ENCODE measurements at places on chromosomes 6 and 20.

- DNase-seq = no peak
Observed at GRCh38 chr6:131787766-131788712, 19.8 kb upstream of the ENPP1 start.

GRCh38 chr20:1122388-1123315 lies 4.2 kb downstream of the PSMF1 start:
- peak; percentile 84 for DNase-seq

DNA sequence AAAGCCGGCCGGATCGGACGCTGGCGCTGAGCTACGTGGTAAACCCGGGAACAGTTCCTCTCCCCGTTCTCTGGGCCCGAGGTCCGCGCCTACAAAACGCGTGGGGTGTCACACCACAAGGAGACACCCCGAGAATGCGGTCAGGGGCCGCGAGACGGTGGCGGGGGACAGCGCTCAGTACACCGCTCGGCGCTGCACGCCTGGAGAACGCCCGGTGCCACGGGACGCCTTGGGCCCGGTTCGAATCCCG lies 670 bp downstream of the NCOA5 start:
- no peak for DNase-seq

DNA sequence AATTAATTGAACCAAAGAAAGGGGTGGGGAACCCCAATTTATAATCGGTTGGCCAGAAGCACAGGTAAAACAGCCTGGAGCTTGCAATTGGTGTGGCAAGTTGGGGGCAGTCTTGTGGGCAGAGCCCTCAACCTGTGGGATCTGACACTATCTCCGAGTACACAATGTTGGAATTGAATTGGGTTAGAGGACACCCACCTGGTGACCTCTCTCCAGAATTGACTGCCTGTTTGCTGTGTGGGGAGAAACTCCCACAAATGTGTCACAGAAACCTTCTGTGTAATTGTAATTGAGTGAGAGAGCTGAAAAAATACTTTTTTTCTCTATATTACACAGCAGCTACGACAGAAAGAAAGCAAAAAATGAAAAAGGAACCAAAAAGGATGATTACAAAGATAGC lies 53.0 kb upstream of the FAM83C start:
- DNase-seq = no peak

GRCh38 chr6:3819161-3820110 lies 29.7 kb upstream of the FAM50B start:
- DNase-seq = no peak

GRCh38 chr6:42530751-42531150 lies 33.1 kb upstream of the UBR2 start:
- DNase-seq = no peak

GRCh38 chr6:110560239-110561007 lies 84.0 kb upstream of the SLC22A16 start:
- peak; percentile 19 for DNase-seq

DNA sequence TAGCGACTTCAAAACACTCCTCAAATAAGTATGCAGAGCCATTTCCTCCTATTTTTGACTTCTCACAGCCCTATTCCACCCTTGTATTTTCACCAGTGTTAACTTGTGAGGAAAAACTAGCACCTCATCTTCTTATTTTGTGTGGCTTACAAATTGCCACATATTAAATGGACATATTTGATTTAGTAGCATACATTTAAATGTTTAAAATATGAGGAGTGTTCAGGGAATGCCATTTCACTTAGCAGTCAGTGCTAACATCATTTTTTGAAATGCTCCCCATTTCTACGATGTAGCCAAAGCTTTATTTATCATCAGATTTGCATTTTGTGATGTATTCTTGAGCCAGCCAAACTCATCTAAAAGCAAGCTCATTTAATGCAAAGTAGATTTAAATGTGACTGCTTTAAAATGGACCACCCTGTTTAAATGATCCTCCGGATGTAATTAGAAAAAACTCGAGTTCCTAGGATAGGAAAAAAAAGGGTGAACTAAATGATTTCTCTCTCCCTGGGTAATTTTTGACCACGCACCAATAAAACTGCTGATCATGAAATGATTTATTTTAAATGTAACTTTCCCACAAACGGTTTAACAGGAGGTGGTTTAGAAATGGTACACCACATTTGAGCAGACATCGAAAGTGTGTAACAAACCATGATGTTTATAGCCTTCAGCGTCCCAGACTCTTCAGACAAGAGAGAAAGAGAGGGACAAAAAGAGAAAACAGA lies 172.6 kb downstream of the CD83 start:
- DNase-seq = no peak

- DNase-seq = no peak
Observed at GRCh38 chr20:48703511-48704219, 124.1 kb downstream of the PREX1 start.

DNA sequence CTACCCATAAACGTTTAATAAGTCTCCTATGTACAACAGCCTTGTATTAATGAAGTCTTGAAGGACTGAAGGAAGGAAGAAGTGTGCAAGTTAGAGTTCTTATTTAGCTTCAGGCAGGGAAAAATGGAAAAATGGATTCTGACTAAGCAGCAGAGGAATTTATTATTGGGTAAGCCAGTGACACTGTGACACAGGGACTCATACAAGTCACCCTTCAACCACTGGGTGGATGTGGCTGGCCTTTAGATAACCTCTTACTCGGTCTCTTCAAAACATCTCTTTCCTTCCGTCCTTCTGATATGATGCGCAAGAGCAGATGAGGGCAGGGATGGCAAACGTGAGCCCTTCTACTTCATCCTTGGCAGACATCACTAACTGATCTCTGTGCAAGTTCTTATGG lies 145.6 kb downstream of the DHX35 start:
- DNase-seq = no peak

GRCh38 chr6:36492621-36493020 lies 49.8 kb downstream of the KCTD20 start:
- DNase-seq = no peak

- DNase-seq = no peak
Observed at GRCh38 chr6:47169785-47170616, 127.9 kb upstream of the ADGRF1 start.

- DNase-seq = no peak
Observed at GRCh38 chr6:31473244-31473643, 24.7 kb upstream of the MICB start.

DNA sequence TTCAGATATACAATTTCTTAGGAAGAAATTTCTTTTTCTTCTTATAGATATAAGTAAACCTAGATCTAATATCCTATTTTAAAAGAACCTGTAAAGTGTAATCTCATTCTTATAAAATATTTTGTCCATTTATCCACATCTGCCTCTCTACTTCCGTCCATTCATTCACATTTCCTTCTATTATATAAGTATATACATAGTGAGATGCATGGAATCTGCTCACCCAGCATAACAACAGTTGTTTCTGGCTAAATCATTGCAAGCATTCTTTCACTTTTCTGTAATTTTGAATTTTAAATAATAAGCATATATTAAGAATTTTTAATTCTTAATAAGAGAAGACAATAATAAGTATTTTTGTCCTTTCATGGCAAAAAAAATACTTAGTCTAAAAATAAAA lies 45.4 kb downstream of the CEP162 start:
- DNase-seq = no peak

- no peak for DNase-seq
Observed at GRCh38 chr20:46324960-46325703, 16.8 kb upstream of the CDH22 start.

DNA sequence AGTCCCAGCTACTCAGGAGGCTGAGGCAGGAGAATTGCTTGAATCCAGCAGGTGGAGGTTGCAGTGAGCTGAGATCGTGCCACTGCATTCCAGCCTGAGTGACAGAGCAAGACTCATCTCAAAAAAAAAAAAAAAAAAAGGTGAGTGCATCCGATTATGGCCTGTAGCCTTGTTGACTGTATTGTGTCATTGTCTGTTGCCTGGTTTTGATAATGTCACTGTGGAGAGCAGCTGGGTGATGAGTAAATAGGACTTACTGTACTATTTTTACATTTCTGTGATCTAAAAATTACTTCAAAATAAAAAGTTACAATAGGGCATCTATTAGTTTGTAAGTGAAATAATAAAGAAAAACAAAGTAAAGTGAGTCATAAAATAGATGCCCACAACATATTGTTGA lies 134.1 kb upstream of the SALL4 start:
- no peak for DNase-seq

GRCh38 chr20:742156-742555 lies 26.1 kb downstream of the SLC52A3 start:
- no peak for DNase-seq

DNA sequence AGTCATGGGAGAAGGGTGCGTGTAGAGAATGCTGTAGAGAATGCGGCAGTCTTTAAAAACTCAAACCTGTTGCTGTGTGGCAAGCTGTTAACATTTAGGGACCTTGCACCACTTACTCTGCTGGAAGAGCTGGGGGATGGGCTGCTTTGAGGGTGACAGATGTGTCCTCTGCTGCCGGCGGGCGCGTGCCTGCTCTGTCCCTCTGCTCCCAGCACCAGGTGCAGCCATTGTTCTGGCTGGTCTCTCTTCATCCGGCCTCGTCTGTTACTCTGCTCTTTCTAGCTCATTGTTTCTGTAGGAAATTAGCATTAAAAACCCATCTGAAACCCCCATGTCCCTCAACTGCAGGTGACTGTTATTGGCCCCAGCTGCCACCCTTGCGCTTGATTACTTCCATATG lies 78.5 kb downstream of the CBFA2T2 start:
- DNase-seq = peak; percentile 92

DNA sequence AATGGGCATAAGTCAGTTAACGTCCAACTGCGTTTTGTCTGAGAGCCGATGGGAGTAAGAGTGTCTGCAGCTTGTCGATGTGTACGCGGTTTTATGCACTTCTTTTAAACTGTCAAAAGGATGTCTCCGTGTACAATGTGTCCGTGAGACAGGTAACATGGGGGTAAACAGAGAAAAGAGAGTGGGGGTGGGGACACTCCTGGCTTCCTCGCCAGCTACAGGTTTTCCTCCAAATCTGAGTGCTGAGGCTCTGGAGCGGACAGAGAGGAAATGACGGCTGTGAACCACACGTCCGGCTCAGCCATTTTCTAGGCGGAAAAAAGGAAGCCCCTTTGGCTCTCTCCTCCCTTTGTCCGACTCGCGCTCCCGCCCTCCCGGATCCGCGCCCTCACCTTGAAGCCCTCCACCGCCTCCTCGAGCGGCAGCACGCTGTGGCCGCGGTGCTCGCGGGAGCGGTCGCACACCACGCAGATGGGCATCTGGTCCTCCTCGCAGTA lies 916 bp downstream of the TRIM27 start:
- peak; percentile 45 for DNase-seq

GRCh38 chr6:159107451-159108260 lies 61.5 kb upstream of the FNDC1 start:
- no peak for DNase-seq

DNA sequence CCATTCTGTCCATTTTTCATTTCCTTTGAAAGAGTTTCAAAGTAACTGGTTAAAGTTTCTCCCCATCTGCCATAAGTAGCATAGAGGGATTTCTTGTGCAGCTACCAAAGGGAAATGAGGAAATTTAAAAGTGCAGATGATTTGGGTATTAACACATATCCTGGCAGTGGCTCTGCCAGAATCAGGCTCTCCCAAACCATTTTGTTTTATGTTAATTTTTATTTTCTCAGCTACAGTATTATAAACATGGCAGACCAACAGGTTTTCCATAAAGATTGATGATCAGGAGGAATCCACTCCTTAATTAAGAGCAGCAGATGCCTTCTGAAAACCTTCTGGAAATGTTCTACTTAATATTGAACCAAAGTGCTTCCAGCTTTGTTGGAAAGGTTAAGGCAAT lies 13.9 kb downstream of the PLCB4 start:
- DNase-seq = no peak

GRCh38 chr6:16130437-16130891 lies 1.6 kb downstream of the MYLIP start:
- no peak for DNase-seq

DNA sequence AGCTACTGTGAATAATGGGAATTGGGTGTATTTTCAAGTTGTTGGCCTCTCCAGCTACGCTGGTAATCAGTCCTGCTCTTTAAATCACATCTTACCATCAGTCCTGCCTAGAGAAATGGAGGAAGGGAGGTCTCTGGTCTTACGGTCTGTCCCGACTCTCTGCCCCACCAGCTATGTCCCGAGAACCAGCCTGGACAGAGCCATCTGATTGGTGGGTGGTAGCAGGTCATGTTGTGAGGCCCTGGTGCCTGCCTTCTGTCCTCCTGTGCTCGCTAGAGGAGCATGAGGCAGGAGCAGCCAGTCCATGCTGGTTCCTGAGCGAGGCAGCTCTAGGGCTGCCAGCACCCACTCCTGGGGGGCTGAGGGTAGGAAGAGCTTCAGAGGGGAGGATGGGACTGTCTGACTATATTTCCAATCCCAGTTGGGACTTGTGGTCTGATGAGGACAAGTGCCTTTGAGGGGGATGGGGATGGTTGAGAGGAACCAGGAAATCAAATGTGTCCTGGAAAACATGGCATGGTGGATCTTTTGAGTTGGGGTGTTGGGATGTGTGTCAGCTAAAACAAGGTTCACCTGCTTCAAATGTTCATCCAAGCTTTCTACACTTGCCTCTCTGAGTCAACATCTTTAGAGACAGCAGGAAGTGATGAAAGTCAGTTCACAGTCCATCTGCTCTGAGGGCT lies 33.0 kb downstream of the SYNJ2 start:
- DNase-seq = no peak

DNA sequence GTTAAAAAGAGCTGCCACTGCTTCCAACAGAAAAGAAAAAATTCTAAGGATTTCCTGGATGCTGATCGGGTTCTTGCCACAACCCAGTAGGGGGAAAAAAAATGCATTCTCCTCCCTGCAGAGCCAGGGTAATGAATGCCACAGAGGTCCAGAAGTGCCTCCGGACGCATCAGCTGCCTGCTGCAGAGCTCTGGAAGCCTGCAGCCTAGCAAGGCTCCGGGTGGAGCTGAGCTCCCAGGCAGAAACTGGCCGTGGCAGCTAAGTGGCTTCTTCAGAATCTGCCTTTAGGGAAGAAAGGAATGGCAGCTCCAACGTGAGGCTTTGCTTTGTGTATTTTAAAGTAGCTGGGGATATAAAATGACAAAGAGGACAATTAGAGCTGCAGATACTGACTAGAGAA lies 155.0 kb downstream of the CFAP61 start:
- DNase-seq = no peak

DNA sequence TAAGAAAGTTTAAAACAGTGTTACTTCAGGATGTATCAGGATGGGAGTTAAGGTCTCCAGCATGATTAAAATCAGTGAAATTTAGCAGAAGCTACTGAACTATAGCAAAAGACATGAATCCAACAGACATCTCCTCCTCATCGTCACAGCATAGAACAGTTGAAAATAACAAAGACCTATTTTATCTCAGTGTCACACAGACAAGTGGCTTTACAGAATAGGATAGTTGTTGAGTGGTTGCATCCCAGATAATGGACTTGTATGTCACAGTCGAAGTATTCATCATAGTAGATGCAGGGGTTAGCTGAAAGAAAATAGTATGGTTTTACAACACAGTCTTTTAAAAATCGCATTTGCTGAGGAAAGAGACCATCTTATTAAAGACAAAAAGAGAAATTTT lies 31.2 kb downstream of the CRISP1 start:
- no peak for DNase-seq

DNA sequence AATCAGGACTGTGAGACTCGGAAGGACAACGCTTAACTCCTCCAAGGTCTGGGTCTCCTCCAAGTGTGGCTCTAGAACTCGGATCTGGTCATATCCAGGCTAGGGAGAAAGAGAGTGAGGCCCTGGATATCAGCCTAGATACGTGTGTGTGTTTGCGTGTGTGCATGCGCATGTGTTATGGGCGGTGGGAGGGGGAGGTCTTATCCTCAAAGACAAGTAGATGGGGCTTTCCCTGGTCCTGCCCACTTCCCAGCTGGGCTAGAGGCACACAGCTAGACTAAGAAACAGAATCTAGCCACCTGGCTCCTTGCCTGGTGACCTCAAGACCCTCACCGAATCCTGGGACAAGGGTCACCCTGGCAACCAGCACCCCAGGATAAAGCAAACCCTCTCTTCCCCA lies 13.2 kb downstream of the CPNE5 start:
- DNase-seq = no peak
